ENCODE measurements at places on chromosomes 5 and 9.

- no peak for DNase-seq
Observed at GRCh38 chr5:111394586-111394985, 117.7 kb downstream of the STARD4 start.

GRCh38 chr5:162543437-162543836 lies 475.9 kb downstream of the GABRG2 start:
- DNase-seq, result no peak

- DNase-seq, result no peak
Observed at GRCh38 chr5:142697356-142698255, 11.7 kb upstream of the FGF1 start.

DNA sequence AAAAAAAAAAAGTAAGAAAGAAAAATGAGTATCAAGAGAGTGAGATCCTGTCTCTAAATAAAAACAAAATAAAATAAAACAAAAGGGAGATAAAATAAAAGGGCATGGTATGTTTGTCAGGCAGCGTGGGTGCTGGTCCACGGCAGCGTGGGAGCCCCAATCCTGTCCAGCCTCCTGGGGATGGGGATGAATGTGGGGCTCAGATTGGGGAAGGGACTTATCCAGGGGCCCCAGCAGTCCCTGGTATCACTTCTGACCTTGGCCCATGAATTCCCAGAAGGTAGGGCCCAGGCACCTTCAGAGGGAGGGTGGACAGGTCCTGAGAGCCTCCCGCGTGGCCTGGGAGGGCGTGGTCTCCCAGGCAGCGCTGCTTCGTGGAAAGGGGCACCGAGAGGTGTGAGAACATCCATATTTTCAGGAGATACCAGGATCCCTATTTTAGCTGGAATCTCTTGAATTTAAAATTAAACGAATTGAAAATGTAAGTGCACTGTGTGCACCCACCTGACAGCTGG lies 71.2 kb downstream of the ZNF354C start:
- no peak for DNase-seq

DNA sequence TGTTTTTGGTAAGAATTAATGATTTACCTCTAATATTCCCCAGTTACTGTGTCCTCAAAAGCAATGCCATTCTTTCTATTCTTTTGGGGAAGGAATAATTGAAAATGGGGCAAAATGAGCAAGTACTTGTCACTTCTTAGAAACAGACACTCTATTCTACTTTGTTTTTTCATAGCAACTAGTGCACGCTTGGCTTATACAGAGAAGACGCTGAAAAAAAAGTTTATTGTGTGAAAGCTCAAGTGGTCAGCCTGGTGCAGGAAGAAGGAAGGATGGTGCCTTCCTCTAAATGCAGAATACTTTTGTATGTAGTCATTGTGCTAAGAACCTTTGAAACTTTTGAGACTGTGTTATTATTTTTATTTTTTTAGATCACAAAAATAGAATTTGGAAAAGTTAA lies 29.6 kb downstream of the ANKDD1B start:
- DNase-seq, result no peak

GRCh38 chr5:14395411-14395810 lies 186.2 kb upstream of the OTULINL start:
- DNase-seq, result no peak

DNA sequence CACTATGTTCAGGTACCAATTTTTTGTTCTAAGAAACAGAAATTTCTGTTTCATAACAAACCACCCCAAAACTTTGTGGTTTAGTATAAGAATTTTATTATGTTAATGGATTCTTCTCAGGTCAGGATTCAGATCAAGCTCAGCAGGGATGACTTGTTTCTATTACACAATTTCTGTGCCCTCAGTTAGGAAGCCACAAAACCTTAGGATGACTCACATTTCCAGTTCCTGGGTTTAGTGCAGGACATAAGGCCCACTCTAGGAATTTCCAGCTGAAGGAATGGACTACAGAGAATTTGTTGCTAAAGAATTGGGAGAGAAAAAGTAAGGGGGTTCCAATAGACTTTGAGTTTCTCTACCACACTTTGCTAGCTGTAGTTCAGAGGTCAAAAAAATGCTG lies 629.3 kb downstream of the ANXA1 start:
- DNase-seq, result peak; percentile 7

GRCh38 chr5:141742866-141743851 lies 61.1 kb upstream of the ARAP3 start:
- peak; percentile 30 for DNase-seq

- no peak for DNase-seq
Observed at GRCh38 chr9:96663506-96664120, 8.5 kb upstream of the PRXL2C start.

DNA sequence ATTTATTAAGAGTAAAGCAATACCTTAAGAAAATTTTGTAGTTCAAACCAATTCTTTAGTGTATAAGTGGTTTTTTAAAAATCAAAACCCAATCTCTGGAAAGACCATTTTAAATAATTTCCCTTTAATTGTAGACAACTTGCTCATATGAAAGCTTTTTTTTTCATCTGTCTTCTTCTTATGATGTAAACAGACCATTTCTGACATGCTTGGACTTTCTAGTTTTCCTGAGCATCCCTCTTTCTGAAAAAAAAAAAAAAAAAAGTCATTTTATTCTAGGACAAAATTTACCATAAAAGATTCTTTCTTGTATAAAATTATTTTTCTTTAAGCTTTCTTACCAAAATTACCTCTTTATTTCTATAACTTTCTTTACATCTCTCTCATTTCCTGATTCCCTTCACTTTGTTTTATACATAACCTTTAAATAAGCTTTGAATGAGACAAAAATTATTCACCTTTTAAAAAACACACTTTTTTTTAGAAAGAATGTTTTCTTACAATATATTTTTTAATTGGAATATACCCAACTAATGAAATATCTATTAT lies 67.5 kb downstream of the COL15A1 start:
- DNase-seq, result peak; percentile 74

GRCh38 chr9:84636436-84636835 lies 33.1 kb upstream of the NTRK2 start:
- no peak for DNase-seq

DNA sequence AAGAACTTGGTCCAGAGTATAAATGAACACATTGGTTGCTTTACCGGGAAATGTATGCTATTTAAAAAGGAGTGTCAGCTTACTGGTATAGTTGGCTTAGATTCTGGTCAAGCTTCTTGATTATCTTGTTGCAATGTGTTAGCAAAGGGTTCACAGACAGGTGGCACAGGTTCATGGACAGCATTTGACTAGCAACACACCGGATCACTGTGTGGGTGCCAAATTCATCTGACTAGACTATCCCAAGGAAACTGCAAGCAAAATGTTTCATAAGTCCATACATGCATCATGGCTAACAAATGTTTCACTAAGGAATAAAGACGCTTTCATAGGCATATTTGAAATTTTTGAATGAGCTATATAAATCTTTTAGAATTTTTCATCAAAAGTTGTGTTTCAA lies 274.1 kb downstream of the PLK2 start:
- no peak for DNase-seq

GRCh38 chr9:133775951-133776905 lies 38.1 kb upstream of the SARDH start:
- DNase-seq, result no peak

DNA sequence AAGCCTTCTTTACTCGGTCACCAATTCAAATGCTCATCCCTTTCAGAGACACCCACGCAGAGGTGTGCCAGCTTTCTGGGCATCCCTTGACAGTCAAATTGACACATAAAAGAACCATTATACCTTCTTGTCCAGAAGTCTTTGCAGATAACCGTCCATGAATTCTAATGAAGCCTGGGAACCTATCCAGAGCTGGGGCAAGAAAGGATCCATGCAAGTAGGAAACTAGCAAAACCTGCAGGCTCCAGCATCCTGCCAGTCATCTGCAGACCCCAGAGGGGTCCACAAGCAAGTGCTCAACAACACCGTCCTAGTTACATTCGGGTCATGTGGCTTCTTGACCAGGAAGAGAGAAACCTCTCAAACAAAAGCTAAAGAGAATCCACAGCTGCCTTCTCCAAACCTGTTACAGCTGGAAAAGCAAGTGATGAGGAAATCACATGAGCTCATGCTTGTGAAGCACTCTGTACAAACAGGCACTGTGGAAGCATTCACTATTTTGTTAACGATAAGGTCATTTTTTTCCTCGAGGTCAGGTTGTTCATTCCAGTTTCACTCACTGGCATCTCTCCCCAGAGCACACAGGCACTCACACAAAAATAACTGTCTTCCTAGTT lies 80.2 kb upstream of the DMRT1 start:
- DNase-seq, result no peak

GRCh38 chr9:116715751-116716150 lies 28.6 kb downstream of the TRIM32 start:
- no peak for DNase-seq

GRCh38 chr9:134546746-134547145 lies 94.9 kb upstream of the COL5A1 start:
- DNase-seq, result no peak

DNA sequence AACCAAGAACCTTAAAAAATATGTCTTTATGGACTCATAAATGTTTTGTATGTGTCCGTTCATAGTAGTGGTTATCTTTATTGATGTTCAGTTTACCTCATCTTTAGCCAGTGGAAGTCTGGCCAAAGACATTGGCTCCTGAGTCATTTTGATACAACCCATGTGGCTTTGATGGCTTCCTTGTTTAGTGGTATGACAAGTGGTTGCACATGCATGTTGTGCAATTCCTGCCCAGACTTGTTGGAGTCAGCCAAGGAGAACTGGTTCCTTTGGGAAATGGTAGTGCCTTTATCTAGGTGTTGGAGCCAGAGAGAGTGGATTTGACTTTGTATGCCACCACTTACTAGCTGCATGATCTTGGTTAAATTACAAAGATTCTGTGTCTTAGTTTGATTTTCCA lies 94.3 kb downstream of the RPS23 start:
- DNase-seq, result peak; percentile 15

- DNase-seq, result no peak
Observed at GRCh38 chr9:132622159-132622558, 39.8 kb downstream of the BARHL1 start.

GRCh38 chr5:111854186-111854585 lies 97.2 kb upstream of the NREP start:
- DNase-seq, result no peak

DNA sequence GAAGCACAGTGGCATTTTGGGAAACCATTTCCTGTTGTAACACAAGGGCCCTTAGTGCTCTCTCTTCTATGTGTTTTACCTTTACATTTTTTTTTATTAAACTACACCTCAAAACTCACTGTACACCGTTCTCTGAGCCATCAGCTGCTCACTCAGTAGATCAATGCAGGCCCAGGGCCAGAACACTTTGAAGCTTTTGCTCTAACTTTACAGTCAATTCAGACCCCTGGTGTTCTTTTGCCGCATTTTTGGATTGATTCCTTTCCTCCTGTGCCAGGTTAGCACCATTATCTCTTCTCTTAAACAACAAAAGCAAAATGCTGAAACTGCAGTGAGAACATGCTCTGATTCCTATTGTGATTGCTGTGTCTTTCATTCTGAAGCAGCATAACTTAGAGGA lies 269.8 kb upstream of the RGMB start:
- no peak for DNase-seq

- peak; percentile 32 for DNase-seq
Observed at GRCh38 chr9:70427161-70427945, 12.9 kb upstream of the KLF9 start.

DNA sequence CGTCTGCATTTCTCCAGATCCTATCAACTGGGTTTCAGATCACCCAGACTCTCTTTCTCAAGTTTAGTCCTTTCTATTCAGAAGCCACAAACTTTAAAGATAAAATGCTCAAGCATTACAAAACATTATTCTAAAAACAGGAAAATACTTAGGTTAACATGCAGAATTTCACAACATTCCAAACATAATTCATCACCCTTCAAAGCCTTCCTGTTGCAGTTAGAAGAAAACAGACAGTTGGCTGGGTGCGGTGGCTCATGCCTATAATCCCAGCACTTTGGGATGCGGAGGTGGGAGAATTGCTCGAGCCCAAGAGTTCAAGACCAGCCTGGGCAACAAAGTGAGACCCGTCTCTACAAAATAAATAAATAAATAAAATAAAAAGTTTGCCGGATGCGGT lies 7.7 kb upstream of the OCLN start:
- DNase-seq, result no peak

GRCh38 chr5:151095341-151096000 lies 14.6 kb upstream of the TNIP1 start:
- DNase-seq, result no peak

DNA sequence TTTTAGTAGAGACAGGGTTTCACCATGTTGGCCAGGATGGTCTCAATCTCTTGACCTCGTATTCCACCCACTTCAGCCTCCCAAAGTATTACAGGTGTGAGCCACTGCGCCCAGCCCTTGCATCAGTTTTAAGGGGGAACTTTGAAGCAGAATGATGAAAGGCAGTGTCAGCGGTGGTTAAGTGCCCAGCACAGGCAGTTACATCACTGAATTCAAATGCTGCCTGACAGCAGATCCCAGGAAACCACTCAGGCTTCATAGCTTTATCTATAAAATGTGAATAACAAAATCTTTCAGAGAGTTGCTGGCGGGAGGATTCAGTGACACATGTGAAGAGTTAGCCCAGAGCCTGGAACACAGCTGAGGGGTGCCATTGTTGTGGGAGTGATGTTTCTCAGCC lies 26.5 kb downstream of the FGF1 start:
- no peak for DNase-seq

- no peak for DNase-seq
Observed at GRCh38 chr5:141780952-141781781, 97.0 kb downstream of the PCDH1 start.

DNA sequence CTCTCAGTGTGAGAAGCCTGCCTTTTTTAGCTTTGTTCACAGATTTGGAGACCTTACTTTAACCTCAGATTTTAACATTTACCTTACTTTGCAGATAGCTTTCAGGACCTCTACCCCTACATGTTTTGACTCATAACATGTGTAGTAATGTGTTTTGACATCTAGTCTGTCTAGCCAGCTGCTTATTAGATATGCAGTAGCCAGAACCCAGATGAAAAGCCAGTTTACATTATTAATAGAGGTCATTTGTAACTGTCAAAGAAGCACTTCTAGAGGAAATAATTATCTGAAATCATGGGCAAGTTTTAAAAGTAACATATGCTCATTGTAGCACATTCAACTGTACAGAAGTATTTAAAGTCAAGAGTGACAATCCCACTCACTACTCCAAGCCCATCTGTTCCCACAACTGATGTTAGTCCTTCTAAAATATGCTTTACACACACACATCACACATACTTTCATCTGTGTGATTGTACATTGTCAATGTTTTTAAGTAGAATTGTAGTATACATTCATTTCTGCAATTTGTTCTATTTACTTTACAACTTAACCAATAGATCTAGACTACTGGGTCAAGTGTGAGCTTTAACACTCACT lies 71.8 kb upstream of the NIPAL4 start:
- DNase-seq, result no peak

- no peak for DNase-seq
Observed at GRCh38 chr5:87788416-87788815, 375.7 kb upstream of the CCNH start.

- no peak for DNase-seq
Observed at GRCh38 chr9:136533775-136534157, 12.1 kb downstream of the NOTCH1 start.

GRCh38 chr5:7868427-7868772 lies 431 bp downstream of the FASTKD3 start:
- peak; percentile 68 for DNase-seq

DNA sequence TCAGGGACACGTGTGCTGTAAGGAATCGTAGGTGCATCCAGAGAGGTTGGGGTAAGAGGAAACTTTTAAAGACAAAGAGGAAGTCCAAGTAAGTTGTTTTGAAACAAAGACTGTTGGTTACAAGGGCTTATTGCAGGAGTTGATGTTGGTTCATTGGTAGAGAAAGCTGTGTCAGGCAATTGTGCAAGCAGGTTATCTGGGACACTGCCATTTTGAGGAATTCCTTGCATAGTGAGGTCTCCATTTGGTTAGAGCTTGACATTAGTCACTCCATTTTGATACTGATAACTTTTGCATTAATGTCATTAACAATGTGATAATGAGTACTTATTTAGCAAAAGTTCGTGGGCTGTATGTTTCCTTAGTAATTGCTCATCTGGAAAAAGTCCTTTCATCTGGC lies 24.9 kb downstream of the CNOT6 start:
- DNase-seq, result peak; percentile 51

Measured in OCI-M1 (cell line).